ENCODE measurements at places on chromosomes 12 and 14.

DNA sequence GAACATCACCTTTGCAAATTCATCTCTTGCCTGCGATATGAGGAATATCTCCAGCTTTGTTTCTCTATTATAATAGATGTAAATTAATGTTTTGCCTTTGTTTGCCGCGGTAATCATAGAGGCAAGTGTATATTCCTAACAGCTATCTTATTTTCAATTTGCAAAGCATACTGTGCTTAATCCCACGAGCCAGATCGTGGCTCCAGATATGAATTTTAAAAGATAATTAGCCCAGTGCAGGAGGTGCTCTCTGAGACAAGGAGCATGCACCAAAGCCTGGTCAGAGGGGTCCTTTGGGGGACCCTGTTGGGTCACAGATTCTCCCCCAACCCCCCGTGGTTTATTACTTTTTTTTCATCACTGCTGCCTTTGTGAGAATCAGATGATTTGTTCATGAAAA lies 1087.5 kb downstream of the BCL11B start:
- no peak for DNase-seq

DNA sequence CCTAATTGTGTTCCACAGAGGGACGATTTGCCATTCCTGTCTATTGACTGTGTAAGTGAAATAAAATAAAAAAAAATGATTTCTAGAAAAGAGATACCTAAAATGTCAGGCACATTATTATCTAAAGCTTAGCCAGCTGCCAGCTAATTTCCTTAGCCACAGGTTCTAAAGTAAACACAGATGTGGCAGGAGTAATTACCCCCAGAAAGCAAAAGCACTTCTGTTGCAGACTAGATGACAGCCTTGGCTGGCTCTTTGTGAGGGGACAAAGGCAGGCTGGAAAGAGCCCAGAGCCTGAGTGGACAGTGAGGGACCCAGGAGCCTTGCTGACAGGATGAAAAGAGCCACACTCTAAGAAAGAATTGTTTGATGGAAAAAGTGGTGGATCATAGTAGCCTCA lies 418.1 kb downstream of the LRIG3 start:
- no peak for DNase-seq

- no peak for DNase-seq
Observed at GRCh38 chr12:123621101-123621500, 12.4 kb downstream of the EIF2B1 start.

GRCh38 chr14:83153081-83153480 lies 1619.4 kb upstream of the SEL1L start:
- DNase-seq = no peak

DNA sequence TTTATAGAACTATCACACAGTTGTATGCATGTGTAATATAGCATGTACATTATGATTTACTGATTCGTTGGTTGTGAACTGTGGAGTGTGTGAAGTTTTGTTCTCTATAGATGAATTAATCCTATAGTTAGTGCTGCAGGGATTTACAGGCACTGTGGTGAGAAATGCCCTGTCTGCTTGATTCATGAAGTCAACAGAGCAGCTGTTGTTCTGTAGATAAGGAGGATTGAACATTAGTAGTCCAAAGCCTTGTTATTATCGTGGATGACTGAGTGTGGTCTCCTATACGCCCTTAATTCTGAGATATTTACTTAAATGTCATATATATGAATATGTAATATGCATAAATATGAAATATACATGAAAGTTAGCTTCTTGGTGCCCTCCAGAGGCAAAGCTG lies 98.3 kb downstream of the DNAH10 start:
- no peak for DNase-seq

DNA sequence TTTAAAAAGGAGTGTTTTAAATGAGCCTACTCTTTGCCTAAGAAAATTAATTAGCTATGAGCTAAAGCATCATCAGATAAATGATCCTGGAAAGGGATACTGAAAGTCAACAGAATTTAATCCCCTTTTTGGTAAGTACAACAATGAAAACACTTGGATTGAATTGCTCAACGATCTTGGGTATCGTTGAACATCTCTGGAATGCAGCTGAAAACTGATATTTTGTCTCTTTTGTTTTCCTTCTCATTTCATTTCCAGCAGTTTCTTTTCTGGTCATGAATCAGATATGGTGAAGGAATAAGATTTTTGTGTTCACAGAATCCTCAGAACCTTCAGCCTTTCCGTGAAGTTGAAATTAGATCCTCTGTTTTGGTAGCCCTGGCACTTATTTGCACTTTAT lies 771.2 kb downstream of the FSCB start:
- DNase-seq = no peak

DNA sequence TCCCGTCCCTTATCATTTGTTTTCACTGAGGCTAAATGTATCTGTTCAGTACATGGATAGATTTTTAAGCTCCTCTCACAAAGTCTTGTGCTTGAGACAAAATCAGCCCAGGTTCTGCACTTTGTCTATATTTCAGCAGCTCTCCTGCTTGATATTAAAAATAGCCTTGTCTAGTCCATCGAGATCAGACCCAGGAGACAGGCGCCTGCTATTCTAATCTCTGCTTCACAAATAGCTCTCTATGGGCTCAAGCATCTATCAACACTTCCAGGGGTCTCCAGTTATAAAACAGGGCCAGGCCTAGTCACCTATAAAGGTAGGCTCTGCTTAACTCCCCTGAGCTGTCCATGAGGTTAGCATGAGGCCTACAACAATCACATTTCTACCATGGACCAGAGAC lies 62.5 kb downstream of the ZFP36L1 start:
- no peak for DNase-seq

GRCh38 chr14:55092341-55092740 lies 36.7 kb upstream of the LGALS3 start:
- DNase-seq = peak; percentile 75

GRCh38 chr12:109709401-109709991 lies 4.1 kb upstream of the FAM222A start:
- DNase-seq = no peak

DNA sequence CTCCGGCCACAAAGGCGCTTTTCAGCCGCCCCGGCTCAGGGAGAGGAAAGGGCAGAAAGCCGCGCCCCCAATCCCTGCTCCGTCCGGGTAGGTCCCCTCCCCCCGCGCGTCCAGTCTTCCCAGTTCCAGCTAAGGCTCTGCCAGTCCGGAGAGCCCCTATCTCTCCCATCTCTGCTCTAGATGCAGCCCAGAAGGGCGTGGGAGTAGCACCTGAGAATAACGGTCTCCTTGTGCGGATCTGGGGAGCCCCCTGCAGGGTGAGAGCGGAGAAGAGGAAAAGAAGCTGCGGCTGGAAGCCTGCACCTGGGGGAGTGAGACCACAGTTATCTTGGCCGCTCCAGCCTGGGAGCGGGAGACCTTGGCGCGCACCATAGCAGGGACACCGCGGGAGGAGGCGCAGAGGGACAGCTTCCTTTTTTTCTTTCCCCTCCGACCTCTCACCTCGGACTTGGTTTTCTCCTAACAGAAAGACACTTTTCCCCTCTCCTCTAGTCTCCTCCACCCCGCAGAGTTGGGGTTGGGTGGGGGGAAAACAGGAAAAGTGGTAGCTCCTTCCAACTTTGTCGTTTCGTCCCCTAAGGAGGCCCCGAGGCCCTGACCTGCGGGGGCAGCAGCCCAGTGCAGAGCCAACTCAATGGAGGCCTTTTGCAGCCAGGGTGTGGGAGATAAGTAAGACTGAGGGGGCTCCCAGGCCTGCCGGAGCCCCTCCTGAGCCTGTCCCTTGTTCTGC lies 2.4 kb downstream of the DHH start:
- no peak for DNase-seq

DNA sequence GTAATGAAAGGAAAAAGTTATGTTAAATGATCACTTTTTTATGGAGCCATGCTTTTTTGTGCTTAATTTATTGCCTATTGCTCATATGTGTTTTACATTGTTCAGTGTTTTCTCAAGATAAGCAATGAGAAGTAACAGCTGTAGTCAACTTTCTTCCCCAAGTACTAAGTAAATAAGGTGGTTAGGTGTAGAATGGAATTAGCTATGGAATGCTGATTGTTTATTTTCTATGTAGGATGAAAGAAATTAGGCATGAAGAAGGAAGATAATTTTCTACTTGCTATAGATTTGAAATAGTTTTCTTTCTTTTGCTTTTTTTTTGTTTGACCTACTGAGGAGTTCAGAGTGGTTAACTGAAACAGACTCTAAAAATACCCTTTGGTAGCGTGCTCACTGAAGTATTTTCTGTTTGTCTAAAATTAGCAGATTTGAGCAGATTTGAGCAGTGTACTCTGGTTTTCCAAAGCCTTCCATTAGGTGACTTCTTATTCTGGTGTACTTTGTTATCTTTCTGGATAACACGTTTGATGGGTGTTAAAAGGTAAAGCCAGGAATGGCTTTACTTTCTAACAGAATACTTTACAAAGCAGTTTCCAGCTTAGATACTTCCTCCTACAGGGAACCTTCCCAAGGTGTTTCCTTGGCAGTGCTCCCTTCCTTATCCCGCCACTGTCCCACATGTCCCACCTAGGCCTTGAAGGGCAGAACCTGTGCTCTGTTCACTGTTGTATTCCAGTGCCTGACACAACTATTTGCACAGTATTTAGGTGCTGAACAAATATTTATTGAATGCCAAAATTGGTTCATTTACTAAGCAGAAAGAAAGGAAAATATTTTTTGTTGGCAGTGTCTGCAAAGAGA lies 56.0 kb downstream of the RASSF3 start:
- DNase-seq = no peak

DNA sequence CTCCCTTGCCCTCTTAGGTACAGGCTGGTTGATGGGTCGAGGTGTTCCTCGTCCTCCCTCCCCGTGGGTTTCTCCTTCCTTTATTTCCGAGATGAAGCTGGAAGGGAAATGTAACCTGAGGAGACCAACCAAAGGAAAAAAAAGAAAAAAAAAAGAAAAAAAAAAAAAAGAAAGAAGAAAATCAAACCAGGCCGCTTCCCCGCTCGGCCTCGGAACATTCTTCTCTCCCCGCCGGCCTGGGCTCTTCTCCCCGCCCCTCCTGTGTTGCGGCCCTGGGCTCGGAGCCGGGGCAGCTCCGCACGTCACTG lies 1.6 kb upstream of the NFATC4 start:
- DNase-seq = no peak

- no peak for DNase-seq
Observed at GRCh38 chr12:54616933-54617680, 17.6 kb downstream of the LACRT start.

DNA sequence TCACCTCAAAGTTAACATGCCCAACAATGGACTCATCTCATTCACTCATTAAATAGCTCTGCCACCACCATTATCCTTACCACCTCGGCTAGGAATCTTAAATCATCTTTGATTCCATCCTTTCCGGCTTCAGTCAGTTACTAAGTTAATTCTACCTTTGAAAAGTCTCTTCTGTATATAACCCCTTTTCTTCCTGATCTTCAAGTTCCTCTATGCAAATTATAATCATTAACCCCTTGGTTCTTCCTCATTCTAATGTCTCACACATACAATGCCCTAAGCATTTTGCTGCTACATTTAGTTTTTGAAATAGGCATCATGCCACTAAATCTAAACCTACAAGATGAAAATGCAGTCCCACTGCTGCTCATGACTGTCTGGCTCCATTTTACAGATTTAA lies 51.6 kb downstream of the ATP2B1 start:
- no peak for DNase-seq

DNA sequence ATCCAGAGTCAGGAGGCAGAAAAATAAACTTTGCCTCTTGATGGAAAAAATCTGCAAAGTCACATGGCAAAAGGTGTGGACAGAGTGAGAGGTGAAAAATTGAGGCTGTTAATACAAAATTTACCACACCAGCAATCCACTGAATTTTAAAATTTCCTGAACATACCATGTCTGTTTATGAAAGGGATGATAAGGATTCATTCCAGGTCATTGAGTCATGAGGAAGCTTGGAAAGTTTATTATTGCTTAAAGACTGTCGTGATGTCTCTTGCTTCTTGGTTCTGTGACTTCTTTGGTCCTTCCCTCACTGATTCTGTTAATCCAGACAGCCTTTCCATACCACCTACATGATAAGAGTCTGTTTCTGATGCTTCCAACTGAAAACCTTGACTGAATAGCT lies 73.2 kb downstream of the TTC6 start:
- DNase-seq = peak; percentile 7

- no peak for DNase-seq
Observed at GRCh38 chr14:76829013-76829365, 2.8 kb downstream of the LRRC74A start.

DNA sequence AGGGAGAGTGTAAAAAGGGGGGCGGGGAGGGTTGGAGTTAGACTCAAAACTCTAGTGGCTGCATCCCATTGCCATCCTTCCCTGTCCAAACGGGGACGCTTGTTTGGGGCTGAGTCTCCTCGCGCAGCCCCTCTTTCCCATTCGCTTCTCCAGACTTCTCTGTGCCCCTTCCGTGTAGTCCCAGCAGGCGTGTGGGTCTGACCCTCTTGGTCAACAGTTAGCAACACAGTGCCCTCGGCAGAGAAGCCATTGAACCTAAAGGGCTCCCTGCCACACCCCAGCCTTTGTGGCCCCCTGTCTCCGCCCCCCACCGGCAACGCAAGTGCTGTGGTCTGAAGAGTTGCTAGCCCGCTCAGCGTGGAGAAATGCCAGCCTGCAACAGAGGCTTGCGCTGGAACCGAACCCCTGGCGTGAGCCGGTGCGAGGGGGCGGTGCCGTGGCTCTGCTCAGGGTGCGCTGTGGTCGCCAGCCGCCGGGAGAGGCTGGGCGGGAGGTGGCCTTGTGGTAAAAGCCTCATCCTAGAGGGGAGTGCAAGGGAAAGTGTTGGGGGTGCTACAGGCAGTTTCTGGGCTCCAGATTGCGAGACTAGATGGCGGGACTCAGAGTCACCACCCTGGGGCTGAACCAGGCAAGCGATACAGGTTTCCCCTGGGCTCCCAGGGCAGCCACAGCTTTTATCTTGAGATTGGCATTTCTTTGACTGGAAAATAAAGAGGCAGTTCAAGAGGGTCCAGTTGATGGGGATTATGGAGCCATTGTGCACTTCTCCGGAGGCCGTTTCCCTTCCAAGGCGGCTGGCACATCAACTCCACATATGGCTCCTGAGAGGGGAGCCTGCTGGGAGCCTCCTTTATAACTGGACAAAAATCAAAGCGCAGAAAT lies 2.1 kb downstream of the PLXNC1 start:
- no peak for DNase-seq

DNA sequence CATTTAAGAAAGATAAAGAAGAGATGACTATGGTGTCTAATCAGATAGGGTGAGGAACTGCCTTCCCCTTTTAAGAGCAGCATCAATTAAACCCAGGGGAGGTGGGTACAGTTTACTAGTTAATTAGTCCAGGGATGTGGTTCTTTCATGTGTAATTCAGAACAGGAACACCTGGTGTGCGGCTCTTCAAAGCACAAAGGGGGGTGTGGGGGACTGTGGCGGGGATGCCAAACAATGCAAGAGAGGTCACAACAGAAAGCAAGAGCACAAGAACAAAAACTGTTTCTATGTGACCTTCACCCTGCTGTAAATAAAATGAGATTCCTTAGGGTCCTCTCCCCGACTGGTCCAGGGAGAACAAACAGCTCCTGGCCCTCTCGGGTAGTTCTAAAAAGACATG lies 183.9 kb upstream of the SOX5 start:
- no peak for DNase-seq

DNA sequence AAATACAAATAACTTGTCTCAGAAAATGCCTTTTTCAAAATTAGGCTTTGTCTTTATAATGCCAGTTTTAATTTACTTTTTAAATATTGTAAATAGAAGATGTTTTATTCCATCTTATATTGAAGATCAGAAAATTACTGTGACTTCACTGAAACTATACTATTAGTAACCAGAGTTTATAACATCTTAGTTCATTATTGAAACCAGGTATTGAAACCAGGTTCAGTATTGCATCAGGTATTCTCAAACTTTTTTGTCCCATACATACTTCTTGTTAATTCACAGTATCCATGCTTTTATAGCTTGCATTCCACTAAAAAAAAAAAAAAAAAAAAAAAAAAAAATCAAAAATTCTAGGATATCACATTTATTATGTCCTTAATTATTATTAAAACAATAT lies 227.5 kb downstream of the GXYLT1 start:
- DNase-seq = no peak

Data from fibroblast of skin of left quadriceps (primary cell).